Activated CD4-positive, alpha-beta T cell treated with anti-CD3 and anti-CD28 coated beads, Interleukin-2, amount 50 U/mL, for 16 hours (primary cell): ENCODE measurements at places on chromosomes 11 and 22.

- DNase-seq: peak; percentile 48
These were observed 96.5 kb upstream of the FGF3 start for GRCh38 chr11:69915501-69916250.

- DNase-seq: no peak
These were observed 30.2 kb downstream of the SBF1 start for GRCh38 chr22:50444663-50445062.

DNA sequence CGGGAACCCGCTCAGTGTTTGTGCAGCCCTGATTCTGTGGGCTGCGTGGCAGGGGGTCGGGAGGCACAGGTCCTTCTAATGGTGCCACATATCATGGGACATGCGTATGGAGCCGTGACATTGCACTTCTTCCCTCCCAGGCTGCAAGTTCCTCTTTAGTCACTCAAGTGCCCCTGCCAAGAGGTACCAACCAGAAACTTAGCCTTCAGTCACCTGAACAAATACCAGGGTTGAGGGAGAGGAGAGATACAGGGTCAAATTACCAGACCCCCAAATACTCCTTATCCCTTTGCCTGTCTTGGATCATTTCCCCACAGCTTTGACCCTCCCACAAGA lies 209.1 kb downstream of the BUD13 start:
- no peak for DNase-seq

DNA sequence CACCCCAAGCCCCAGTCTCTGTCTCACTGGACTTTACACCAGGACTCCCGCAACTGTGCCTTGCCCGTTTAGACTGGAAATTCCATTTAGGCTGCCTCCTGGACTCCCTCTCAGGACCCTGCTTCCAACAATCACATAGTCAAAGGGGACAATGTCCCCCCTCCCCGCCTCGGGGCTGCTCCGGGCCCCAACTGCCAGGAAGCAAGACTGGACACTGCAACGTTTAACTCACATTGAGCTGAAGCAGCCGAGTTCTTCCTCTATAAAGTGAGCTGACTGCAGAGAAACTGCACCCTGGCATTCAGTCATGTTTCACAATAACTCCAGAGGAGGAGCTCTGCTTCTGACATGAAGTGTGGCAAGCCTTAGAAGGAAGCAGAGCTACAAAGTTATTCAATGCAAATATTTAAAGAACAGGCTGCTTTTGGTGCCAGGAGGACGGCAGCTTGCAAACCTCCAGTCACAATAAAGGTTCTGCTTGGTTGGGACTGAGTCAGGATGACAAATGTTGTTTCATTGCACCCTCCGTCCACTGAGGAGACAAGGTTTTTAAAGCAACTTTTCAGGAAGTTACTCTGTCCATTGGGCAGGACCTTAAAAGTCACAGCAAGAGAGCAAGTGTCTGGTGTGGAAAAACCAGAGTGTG lies 19.9 kb downstream of the PACSIN2 start:
- DNase-seq: no peak

GRCh38 chr11:117315285-117316196 lies 515 bp downstream of the BACE1 start:
- DNase-seq: no peak

DNA sequence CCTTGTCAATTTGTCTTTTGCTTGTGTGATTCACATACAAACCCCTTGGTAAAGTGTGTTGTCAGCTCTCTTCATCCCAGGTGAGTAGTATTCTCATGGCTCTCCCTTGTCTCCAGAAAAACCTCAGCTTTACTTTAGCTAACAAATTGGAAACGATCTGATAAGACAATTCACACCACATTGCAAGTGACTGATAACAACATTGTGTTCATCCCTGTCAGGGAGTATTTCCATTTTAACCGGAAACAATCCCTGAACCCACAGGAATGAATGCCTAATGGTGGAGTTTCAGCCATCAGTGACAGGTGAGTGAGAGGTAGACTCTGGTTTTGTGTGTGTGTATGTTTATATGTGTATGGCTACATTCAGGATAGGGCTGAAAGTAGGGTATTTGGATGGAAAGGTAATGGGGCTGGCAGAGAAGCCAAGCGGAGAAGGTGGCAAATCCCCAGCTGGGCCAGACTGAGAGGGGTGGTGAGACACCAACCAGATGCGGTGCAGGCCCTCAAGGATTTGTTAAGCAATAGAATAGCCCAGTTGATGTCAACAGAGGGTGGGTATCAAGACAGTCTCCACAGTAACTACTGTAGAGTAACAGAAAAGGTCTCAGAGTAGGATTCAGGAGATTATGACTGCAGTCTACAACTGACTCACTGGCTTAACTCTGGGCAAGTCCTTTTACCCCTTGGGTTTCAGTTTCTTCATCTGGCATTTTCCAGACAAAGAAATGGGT lies 7.6 kb downstream of the LRRC51 start:
- DNase-seq: no peak

- no peak for DNase-seq
These were observed 320.3 kb downstream of the BUD13 start for GRCh38 chr11:116452461-116452860.

- DNase-seq: peak; percentile 60
These were observed 20.8 kb upstream of the ZBED5 start for GRCh38 chr11:10878408-10879214.

GRCh38 chr11:35615921-35616900 lies 2.0 kb upstream of the FJX1 start:
- peak; percentile 53 for DNase-seq

DNA sequence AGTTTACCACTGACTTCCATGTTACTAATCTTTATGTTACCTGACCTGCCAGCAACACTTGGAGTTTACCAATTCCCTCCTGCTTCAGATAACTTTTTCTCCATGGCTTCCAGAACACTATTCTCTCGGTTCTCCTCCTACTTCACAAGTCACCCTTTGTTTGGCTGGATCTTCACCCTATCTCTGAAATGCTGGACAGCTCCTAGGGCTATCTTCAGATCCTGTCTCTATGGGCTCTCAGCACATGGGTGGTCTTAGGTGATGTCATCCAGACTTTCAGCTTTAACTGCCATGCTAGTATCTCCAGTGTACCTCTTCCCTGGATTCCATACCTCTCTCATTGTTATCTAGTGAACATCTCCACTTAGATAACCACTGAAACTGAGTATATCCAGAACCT lies 12.2 kb upstream of the VWCE start:
- no peak for DNase-seq

- peak; percentile 52 for DNase-seq
These were observed 26.6 kb downstream of the SC5D start for GRCh38 chr11:121318848-121319834.

DNA sequence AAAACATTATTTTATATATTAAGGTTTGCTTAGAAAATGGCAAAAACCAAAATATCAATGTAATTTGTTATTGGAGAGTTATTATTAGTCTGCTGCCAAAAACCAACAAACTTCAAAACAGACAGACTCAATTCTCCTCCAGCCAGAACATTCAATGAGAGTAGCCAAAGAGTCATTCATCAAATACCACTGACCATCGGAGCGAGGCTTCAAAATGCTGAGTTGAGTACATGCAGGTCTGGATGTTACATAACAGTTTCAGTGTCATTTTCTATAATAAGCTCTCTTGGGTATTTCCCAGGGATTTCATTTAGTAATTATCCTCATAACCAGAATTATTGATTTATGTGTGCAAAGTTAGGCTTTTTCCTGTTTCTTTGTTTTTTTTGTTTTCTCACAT lies 42.6 kb downstream of the CHST1 start:
- DNase-seq: no peak

DNA sequence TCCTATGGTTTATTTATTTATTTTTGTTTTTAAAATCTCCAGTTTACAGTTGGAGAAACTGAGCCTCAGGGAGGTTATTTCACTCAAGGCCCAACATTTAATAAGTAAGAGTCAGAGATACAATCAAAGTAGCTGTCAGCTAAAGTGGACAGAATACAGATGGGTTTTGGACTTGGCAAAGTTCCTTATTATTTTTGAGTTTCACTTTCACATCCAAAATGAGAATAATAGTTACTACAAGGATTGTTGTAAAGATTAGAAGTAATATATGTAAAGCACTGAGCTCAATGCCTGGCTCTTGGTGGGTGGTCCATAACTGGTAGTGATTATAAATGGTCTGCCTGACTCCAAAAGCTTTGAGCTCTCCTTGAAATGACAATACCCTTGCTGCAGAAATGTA lies 87.5 kb upstream of the SESN3 start:
- DNase-seq: no peak

DNA sequence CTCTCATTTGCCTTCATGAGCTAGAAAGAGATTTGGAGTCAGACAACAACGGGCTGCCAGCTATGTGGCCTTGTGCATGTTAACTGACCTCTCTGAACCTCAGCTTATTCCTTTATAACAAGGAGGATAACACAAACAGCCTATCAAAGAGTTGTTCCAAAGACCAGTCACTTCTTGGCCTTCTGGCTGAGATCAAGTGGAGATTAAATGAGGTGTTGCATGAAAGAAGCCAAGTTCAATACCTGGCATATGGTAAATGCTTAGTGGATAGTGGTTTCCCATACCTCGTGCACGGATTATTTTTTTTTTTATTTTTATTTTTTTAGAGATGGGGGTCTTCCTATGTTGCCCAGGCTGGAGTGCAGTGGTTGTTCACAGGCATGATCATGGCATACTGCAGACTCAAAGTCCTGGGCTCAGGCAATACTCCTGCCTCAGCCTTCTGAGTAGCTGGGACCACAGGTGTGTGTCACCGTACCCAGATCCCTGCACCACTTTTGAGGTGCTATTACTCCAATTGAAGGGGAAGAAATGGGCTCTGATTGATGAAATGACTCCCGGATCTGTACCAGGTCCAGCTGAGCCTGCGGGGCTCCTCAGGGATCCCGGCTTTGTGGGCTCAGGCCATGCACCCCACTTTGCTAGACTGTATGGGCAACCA lies 4.9 kb downstream of the LGALS1 start:
- DNase-seq: no peak

DNA sequence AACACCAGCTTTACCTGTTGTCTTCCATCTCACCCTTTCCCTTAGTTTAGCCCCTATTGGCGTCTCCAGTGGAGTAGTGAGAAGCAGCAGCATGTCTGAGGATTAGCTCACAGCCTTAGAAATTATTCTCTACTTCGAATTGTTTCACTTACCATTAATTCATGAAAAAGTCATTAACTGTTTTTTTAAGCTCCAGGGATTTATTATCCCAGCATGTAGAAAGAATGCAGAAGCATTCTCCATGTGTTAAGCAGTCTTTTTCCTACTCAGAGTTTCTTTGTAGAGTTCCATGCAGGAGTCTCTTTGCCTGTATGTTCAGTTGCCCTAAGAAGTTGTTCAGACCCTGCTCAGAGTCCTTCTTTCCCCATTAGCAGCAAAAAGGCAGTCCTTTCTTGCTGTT lies 137.9 kb upstream of the RASSF10 start:
- DNase-seq: no peak

- no peak for DNase-seq
These were observed 71.2 kb downstream of the PHF21A start for GRCh38 chr11:46050003-46050461.

DNA sequence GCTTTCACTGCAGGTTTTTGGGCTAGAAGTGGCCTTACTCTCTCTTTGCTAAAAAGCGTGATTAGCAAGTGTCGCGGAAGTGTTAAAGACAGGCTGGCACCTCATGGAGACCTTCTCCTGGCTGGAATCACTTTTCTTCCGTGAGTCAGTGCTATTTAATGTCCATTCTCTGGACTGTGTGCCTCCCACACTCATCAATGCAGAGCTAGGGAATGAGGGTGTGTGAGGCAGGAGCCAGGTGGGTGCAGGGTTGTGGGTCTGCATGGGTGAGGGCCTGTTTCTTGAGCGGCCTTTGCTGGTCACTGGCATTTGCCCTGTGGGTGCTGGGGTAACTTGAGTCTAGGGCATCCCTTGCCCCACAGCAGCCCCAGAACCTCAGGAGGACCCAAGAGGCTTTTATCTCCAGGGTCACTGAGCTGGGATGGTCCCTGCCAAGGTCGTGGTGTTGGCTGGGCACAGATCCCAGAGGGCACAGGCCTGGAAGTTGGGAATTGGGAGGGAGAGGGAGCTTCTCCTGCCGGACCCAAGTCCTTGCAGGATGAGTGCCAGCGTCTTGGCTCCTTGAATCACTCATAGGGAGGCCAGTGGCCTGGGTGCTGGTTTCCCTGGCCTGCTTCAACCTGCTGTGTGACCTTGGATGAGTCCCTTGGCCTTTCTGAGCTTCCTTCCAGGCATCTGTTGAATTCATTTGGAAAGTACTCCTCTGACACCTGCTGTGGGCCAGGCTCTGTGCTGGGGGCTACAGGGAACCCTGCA lies 30.0 kb downstream of the KIAA1671 start:
- no peak for DNase-seq

GRCh38 chr11:32434356-32435151 lies 785 bp downstream of the WT1 start:
- no peak for DNase-seq

- no peak for DNase-seq
These were observed 10.6 kb downstream of the PLXNB2 start for GRCh38 chr22:50296658-50297490.

- DNase-seq: peak; percentile 19
These were observed 31.1 kb downstream of the MRGPRX4 start for GRCh38 chr11:18203723-18204122.

DNA sequence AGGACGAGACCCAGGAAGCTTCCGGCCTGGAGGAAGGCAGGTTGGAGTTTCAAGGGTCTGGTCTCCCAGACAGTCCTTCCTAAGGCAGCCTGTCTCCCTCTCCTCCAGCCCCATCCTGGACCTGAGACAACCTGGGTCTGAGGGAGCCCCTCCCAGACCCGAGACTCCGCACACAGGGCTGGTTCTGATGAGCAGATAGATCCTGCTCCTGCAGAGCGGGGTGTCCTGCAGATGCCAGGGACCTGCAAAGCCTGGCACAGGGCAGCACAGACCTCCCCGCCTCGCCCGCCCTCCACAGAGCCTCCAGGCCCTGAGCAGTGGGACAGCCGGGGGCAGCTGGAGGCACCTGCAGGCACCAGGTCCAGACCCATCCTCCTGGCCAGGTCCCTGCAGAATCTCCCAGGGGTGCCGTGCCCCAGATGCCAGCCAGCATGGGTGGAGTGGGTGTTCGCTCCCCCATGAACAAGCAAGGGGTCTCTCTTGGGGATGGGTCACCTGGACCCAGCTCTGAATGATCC lies 7.8 kb downstream of the PIM3 start:
- DNase-seq: no peak

DNA sequence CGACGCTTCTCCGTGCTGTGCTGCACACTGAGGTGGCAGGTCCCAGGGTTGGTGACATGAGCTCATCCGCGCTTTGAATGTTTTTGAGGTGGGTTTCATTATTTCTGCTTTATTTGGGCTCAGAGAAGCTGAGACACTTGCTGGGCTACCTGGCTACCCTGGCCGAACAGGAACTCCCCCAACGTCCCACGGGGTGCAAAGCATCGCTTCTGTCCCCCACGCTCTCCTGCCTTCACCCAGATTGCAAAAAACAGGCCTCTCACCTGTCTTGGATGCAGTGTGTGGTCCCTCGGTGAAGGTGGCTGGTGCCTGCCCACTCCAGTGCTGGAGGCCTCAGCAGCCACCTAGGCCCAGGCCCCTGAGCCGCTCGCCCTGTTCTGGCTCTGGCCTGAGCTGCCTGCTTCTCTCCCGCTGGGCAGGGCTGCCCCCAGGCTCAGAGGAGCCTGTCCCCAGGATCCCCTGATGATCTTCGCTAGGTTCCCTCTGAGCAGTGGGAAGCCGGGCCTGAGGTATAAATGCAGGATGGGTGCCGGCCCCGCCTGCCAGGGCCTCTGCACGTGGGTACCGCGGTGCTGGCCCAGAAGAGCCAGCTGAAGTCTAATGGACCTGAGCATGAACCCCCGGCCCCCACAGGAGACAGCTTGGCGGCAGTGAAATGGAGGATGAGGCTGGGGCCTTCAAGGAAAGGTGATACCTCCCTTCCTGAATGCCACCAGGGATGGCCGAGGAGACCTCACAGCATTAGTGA lies 15.8 kb upstream of the MRGPRD start:
- no peak for DNase-seq

- peak; percentile 67 for DNase-seq
These were observed 25.6 kb upstream of the TH start for GRCh38 chr11:2196970-2197770.

GRCh38 chr11:119591836-119592310 lies 137.1 kb downstream of the NECTIN1 start:
- DNase-seq: no peak
